ENCODE measurements at places on chromosomes 11 and 22.
A peak's percentile ranks its signal among the peaks of the same experiment; 100 is the strongest.

GRCh38 chr11:84719935-84720577 lies 907.1 kb downstream of the DLG2 start:
- DNase-seq: no peak

DNA sequence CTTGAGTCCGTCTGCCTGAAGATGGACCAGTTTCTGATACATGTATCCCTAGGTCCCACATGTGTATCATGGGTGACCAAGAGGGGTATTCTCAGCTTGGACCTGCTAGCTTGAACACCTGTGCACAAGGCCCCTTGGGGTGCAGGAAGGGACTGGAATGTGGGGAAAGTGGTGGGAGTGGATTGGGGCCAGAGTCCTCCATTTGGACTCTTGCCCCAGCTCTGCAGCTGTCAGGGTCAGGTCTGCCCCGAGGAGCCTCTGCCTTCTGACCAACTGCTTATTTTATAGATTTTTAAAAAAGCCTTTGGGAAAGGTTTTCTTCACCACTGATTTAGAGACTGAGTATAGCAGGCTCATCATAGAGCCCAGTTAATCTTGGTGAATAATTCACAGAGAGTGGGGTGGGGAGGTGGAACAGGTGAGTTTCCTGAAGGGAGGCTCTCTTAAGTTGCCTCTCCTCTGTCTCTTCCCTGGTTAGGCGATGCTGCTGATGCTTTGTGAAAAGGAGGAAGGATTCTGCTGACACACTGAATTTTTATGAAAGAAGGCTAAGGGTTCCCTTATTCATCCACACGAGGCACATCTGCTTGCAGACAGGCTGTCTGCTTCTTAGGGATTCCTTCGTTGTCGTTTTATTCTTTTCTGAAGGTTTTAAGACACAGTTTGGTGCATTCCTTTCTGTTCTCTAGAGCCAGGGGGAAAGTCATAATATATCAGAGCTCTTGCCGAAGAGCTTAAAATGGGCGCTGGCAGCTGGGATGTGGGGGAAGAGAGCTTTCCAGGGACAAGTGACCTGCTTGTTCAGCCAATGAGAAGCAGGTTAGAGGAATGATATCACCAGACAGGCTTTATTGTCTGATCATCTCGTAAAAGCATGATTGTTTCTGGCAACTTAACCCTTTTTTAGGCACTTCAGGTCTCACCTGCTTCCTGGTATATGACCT lies 19.9 kb downstream of the TRIM44 start:
- no peak for DNase-seq

- no peak for DNase-seq
These were observed 13.4 kb downstream of the VWCE start for GRCh38 chr11:61281581-61282250.

DNA sequence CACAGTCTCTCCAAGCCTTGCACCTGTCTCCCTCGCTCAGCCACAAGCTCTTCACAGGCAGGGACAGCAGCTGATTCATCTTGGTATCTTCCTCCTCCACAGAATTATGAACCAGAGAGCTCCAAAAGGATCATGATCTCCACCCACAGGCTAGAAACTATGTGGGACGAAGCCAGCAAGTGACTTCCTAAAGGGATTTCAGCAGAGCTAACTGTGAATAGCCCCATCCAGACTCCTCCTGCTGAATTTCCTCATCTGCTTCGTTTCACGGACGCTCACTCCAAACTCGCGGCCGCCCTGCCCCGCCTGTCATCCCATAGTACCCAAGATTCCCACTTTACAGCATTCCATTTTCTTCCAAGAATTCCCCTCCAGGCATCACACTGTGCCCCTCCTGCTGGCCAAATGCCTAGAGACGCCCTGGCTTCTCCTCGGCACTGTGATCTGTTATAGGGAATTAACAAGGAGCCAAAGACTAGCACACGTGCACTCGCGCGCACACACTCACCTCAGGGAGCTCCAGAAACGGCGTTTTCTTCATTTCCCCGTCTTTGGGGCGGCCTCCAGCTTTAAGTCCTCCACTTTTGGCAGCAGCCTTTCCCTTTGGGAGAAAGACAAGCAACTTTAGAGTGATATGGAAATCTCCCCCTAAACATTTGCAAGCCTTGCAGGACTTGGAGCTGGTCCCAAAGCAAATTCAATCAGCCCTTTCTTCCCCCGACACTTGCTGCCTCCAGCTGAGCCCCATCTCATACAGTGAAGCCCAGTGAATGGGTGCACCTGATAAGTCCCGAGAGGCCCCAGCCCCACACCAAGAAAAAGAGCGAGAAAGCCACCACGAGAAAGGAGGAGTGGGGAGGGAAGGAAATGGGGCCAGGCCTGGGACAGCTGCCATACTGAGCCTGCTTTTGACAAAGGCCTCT lies 35.5 kb downstream of the SPATA19 start:
- no peak for DNase-seq

DNA sequence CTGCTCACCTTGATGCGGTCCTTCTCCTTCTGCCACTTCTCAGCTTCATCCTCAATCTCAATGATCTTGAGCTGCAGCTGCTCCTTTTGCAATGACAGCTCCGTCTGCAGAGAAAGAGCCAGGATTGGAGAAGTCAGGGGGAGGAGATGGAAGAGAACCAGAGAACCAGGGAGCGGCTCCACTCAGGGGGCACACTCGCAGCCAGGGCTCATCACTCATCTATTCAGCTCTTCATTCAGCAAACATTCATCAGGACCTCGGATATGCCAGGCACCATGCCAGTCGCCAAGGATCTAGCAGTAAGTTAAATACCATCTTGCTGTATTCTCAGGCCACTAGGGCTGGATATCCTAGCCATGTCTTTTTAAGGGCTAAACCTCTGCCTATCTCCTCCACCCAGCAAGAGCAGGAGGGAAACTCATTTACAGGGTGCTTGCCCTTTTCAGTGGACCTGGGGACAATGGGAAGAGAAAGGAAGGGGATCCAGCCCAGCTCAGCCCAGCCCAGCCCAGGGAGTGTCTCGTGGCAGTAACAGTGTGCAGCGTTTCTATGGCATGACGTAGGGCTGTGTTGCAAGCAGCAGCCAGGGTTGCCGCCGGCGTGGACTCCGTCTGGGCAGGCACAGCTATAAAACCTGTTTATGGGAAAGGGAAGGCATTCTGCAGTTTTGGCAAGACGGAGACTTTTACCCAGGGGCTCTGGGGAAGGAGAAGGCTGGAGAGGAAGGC lies 9.4 kb downstream of the TRIM29 start:
- no peak for DNase-seq

DNA sequence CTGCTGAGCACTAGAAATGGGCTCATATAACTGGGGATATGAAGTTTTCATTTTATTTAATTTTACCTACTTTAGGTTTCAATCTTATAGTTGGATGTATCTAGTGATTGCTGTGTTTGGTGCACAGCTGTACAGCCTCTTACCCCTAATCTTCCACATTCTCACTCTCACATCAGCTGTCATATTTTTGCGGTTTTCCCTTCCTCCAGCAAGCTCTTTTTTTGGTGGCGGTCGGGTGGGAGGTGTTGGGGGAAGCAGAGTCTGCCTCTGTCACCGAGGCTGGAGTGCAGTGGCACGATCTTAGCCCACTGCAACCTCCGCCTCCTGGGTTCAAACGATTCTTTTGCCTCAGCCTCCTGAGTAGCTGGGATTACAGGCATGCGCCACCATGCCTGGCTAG lies 445.1 kb upstream of the ISX start:
- DNase-seq: no peak

DNA sequence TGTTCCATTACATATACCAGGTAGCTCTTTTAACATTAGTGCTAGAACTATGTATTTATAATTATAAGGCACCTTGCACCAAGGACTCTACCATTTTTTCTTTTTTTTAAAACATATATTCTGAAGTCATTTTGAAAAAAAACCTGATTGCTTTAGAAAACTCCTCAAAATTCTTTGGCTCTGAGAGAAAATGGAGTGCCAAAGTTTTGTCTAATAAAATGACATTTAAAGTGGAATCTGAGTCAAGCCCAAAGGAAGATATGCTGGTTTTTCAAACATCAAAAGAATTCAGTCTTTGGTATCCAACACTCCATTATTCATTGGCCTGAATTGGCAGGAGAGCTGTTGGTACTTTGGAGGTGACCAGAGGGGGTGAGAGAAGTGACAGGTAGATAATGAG lies 116.5 kb downstream of the ME3 start:
- no peak for DNase-seq

- no peak for DNase-seq
These were observed 19.7 kb upstream of the KAT5 start for GRCh38 chr11:65692367-65692766.

DNA sequence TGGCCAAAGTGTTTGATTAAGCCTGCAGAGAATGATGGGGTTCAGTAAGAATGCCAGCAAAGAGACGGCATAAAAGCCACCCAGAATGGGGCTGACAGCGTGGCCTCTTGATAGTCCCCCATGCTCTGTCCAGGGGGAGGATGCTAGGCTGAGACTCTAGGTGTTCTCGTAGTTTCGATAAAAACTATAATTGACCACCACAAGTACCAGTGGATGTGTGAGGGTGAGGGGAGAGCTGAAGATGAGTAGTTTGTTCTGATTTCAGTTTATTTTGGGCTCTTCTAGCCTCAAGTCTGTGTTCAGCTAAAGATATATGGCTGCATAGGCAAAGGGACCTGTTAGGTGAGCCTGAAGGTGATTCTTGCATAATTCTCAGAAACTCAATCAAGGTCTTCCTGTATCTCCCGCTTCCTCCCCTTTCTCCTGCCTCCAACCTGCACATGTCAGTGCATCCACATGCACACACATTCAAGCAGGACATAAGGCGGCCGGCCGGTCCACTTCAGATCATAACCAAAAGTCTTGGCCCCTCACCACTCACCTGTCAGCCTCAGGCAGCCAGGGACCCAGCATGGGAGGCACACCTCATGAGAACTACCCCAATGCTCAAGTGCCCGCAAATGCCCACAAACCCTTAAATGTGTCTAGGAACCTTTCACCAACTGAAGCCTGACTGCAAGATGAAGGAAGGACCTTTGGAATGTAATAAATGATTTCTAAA lies 31.2 kb downstream of the FLI1 start:
- DNase-seq: no peak

- DNase-seq: no peak
These were observed 125.3 kb downstream of the MPPED1 start for GRCh38 chr22:43537019-43537585.

DNA sequence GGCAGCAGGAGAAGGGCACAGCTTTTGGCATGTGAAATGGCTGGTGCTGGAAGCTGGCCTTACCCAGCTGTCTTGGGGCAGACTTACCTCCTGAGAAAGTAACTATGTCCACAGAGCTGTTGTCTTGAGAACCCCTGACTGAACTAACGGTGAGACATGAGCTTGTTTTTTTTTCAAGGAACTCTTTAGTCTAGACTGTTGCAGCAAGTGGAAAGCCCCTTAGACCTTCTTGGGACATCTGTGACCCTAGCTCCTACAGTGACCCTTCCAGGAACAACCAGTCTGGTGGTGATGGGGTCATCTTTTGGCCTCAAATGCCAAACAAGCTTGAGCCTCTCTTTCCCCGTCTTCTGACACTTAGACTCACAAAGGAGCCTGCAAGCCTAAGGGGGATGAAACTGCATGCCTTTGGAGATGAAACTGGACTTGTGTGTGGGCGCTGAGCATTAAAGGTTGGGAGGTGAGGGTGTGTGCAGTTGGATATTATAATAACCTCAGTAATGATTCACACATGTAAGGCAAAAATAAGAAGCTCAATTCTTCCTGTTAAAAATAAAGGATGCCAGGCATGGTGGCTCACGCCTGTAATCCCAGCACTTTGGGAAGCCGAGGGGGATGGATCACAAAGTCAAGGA lies 35.4 kb downstream of the SDHD start:
- DNase-seq: no peak

DNA sequence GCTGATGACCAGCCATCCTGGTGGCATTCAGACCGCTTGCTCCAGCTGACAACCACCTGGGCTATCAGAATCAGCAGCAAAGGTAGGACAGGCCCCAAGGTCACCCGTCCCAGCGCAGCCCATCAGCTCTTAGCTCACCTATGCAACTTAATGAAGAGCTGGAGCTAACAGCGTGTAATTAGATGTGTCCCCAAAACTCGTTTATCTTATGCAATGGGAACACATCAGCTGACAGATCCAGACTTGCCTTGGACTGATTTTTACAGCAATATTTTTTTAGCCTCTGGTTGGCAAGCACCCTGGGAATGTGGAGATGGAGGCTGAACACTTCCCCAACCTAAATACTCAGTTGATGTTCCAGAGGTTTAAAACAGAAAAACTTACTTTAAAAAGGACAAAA lies 76.0 kb downstream of the PACSIN2 start:
- DNase-seq: no peak

DNA sequence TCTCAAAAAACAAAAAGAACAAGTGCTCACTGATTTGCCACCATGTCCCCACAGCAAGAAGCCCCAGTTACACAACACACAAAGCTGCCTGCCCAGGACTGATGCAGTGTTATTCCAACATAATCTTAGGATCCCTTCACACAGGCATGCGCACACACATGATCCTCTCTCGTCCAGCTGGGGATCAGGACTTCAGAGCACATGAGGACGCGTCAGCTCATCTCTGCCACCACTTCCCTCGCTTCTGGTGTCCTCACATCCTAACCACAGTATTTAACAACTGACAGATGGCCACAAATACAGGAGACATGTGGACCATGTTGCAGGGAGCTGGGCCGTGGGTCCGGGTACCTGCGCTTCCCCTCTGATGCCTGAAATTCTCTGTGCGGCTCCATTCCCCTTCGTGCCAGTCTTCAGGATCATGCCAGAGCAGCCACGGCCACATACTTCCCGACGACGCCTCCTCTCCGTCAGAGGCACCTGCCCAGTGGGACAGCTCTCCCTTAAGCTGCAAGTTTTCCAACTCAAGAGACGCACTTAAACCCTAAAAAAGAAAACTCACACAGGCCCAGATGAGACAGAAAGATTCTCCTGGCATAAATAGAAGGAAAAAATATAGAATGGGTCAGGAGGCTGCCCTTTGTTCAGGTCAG lies 68.3 kb downstream of the PACSIN2 start:
- DNase-seq: no peak

- no peak for DNase-seq
These were observed 691.6 kb downstream of the NTM start for GRCh38 chr11:132062031-132062430.

DNA sequence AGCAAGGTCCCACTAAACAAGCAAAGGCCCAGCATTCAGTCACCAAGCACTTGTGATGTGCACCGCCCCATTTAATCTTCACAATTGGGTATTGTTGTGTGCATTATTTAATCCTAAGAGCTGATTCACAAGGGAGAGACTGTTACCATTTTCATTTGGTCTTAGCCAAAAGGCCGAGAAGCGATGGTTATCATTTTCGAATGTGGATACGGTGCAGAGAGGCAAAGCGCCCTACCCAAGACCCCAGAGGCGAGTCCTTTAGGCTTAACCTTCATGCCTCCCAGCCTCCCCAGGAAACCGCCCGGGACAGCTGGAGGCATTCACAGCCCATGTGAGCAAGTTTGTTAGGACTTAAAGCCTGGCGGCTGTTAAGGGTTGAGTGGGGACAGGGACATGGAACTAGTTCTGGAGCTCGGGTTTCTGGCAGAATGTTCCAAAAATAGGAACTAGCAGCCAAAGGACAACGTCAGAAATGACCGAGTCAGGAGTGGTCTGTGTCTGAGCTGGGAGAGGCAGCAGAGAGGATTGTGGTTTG lies 13.0 kb upstream of the UPK3A start:
- no peak for DNase-seq

- DNase-seq: peak; percentile 36
These were observed 531 bp downstream of the PIM3 start for GRCh38 chr22:49961005-49961600.
